Stimulated activated CD4-positive, alpha-beta T cell treated with anti-CD3 and anti-CD28 coated beads, Interleukin-4, amount 100 ng/mL, for 4 hours (primary cell): ENCODE measurements at places on chromosomes 7 and 10.

- DNase-seq = no peak
These were observed 69.0 kb downstream of the CREB3L2 start for GRCh38 chr7:137932881-137933269.

DNA sequence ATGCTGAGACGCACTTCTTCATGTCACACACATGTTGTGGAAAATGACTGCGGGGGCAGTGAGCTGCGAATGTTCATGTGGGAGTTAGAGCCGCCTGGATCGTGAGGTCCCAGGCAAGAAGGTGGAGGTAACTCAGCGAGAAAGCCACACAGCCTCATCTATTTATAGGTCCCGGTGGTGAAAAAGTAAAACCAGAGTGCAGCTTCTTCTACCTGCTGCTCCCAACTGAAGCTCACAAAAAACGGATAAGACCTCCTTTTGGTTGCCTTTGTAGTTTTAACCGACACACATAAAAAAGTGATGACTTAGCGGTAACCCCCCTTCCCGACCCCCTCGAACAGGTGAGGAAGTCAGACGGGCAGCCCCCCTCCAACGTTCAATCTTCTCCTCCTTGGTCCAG lies 276.9 kb downstream of the GATA3 start:
- no peak for DNase-seq

- DNase-seq = no peak
These were observed 895.7 kb downstream of the XPNPEP1 start for GRCh38 chr10:109027534-109028185.

DNA sequence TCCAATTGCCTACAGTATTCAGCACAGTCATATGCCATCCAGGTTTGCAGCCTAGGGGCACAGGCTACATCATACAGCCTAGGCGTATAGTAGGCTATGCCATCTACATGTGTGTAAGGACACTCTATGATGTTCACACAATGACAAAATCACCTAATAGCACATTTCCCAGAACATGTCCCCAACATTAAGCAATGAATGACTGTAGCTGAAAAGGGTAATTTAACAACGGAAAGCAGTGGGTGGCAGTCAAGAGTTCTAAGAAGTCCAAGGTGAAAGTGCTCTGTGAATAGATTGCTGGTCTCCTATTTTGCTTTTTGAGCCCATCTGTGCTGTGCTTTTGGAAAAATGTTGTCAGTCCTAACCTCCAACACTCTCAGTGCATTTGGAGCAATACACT lies 162.6 kb downstream of the KLF6 start:
- DNase-seq = no peak

DNA sequence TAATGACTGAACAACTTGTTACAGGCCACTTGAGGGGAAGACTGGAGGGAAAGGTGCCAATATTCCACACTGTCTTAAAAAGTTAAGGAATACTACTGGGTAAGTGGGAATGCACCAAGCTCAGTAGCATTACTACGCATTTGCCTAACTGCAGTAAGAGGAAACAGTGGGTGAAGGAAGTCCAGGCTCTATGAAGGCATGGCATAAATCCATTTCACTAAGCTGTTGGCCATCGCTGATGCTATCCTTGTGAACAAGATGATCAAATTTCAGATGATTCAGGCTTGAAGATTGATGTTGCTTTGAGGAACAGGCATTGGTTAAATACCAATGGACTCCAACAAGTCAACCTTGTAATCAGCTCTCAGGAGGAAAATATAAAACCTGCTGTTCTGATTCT lies 44.2 kb upstream of the TES start:
- no peak for DNase-seq

GRCh38 chr7:113652501-113652900 lies 266.3 kb downstream of the PPP1R3A start:
- DNase-seq = no peak

DNA sequence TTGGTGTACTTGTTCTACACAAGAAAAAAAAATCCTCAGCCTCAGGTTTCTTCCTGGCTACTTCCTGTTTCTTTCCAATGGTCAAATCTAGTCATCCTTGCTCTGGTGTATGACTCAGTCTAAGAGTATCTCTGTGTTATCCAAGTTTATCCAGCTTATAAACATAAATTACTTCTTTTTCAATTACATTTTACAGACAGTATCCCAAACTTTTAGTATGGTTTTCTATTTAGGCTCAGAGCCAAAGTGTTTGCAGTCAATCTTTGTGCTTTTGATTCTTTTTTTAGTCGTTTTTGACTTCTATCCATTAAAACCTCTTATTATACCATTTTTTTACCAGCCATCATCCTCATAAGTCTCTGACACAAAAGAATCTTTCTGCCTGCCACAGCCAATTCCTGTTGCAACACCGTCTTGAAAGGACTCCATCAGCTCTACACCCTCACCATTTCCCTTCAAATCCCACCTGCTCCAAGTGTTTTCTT lies 294.6 kb downstream of the PTEN start:
- no peak for DNase-seq
